Trophoblast cell (in vitro differentiated cells and primary cell): ENCODE measurements at places on chromosomes 3 and 15.

- DNase-seq = no peak
These were observed 90.4 kb downstream of the NEDD4 start for GRCh38 chr15:55902981-55903380.

- no peak for DNase-seq
These were observed 100.2 kb downstream of the FMN1 start for GRCh38 chr15:33094336-33094735.

DNA sequence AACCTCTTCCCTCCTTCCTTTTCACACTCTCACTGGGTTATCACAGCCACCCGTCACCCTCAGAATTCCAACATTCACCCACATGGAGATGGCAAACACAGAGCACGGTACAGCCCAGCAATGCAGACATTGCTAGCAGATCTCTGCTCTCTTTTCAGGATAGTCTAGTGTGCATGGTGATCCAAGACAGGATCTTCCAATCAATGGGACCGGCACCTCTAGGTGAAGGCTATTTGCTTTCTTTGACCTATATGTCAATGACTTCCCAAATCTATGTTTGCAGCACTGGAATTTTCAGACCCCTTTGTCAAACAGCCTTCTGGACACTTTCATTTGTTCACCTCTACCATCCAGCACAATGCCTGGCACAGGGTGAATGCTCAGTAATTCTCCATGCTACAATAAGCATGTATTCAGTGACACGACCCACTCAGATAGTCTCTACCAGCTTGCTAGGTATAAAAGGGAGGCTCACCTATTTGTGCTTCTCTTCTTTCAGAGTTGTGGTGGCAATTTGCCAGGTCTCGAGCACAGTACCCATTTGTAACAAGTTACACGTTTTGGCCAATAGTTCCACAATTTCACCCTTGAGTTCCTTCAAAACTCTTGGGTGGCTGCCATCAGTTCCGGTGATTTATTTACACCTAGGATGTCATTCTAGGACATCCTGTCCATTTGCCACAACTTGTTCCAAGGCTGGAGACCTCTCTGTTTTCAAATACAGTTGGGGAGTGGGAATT, 279.1 kb upstream of the ICE2 start:
- DNase-seq = no peak

- no peak for DNase-seq
These were observed 54.0 kb downstream of the KCNH8 start for GRCh38 chr3:19202303-19202702.

- no peak for DNase-seq
These were observed 49.9 kb upstream of the LPP start for GRCh38 chr3:188104050-188104449.

DNA sequence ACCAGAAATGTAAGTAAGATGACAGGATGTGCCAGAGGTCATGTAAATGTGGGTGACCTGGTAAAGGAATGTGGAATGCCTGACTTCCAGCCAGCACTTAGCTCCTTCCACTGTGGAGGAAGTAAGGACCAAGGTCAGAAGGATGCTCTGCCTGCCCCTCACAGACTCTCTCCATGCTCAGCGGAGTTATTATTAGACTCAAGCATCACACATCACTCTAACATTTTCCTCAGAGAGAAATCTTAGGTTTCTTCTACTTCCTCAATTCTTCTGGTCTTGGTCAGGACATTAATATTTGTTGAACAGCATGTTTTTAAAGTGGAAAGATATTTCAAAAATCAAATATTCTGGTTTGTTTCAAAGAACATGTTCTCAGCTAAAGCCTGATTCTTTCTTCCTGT, 231.4 kb upstream of the WNT5A start:
- no peak for DNase-seq

GRCh38 chr3:59472541-59472940, 422.7 kb upstream of the CFAP20DC start:
- DNase-seq = no peak

DNA sequence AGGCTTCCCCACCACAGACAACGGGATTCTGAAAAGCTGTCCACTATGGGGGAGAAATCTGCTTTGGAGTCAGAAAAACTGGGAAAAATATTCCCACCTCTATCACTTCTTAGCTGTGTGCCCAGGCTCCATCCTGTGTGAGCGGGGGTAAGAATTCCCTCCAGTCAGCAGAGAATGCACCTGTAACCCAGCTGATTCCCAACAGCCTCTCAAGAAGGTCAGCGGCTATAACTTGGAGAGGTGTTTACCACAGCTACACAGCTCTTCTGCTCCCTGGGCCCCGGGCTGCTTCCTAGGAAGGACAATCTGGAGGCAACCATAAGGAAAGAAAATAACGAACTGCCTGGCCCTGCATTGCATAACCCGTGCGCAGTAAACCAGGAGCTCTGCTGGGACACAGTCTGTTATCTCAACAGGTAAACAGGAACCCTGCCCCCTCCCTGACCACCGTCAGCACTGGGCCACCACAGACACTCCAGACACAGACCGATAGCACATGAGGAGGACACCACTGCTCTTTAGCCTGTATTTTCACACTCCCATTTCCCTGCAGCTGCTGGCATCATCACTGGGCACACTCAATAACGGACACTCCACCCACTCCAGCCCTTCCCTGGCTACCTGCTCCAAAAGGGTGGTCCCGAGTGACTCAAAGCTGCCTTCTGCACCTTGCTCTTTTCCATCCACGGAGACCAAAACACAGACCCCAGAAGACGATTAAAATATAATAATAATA, 2.1 kb downstream of the RAB43 start:
- DNase-seq = no peak

GRCh38 chr3:16609927-16610580, 4.8 kb upstream of the DAZL start:
- peak; percentile 73 for DNase-seq

DNA sequence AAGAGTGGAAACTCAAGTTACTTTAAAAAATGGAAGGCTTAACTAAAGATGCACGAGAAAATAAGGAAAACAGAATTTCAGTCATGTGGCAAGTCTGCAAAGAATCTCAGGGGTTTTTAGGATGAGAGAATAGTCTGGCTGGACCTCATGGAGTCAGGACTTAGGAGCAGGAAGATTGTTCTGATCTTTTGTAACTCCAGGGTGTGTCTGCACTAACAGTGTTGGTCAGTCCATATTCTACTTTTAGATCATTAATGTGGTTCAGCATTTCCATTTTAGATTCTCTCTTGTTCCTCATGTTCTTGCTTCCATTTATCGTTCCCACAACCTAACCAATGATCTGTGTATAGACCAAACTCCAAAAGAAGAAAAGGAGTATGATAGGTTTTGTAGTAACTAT, 15.3 kb downstream of the TMEM108 start:
- DNase-seq = no peak

DNA sequence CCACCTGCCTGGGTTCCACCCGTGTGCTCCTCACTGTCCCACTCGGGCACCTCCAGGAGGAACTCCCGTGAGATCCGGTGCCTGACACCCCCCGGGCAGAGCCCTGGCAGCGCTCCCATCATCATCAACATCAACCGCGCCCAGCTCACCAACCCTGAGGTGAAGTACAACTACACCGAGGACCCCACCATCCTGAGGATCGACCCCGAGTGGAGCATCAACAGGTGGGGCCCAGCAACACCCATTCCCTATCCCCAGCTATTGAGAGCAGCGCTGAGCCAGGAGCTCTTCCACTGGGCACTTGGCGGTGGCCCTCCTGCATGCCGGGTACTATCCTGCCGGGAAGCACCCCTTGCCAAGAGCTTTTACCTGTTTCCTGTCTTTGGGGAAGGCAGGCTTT, 33.5 kb downstream of the PLXNA1 start:
- DNase-seq = no peak

- DNase-seq = no peak
These were observed 2.5 kb upstream of the GATA2 start for GRCh38 chr3:128495435-128495970.

GRCh38 chr3:29370021-29370420, 89.2 kb downstream of the RBMS3 start:
- no peak for DNase-seq

GRCh38 chr3:133979553-133979952, 50.2 kb downstream of the SLCO2A1 start:
- DNase-seq = no peak

GRCh38 chr3:153448151-153448829, 286.3 kb downstream of the RAP2B start:
- DNase-seq = no peak

DNA sequence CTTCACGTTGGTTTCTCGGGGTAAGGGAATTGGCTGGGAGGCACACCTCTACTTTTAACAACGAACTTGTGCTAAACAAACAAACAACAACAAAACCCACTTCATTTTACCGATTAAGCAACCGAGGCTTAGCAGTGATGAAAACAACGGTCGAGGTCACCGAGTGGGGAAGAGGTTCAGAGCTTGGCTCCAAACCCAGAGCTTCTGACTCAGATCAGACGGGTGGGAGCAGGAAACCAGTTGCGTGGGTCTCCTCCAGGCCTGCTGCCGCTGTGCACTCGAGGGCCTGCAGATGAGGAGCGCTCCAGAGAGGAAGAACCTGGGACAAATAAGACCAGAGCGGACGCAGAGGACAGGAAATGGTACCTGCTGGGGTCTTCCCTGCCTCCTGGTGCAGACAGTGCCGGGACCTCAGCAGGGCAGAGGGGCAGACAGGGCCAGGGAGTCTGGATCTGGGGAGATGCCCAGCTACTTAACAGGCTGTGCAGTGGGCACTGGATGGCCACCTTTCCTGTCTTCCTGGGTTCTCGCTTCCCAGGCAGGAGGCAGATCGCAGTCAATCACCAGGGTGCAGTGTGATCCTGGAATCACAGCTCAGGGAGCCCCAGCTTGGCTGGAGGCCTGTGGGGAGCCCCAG, 99.0 kb upstream of the MEF2A start:
- no peak for DNase-seq

GRCh38 chr15:79881254-79881653, 15.6 kb downstream of the MTHFS start:
- DNase-seq = no peak

GRCh38 chr3:98791341-98792325, 28.5 kb downstream of the ST3GAL6 start:
- no peak for DNase-seq

GRCh38 chr3:170564664-170565063, 21.2 kb downstream of the SLC7A14 start:
- no peak for DNase-seq

- no peak for DNase-seq
These were observed 14.8 kb downstream of the TARS3 start for GRCh38 chr15:101709466-101709865.
